ENCODE measurements at places on chromosomes 5 and 9.

- no peak for DNase-seq
Measured at GRCh38 chr5:125140855-125141254, 394.4 kb upstream of the ZNF608 start.

DNA sequence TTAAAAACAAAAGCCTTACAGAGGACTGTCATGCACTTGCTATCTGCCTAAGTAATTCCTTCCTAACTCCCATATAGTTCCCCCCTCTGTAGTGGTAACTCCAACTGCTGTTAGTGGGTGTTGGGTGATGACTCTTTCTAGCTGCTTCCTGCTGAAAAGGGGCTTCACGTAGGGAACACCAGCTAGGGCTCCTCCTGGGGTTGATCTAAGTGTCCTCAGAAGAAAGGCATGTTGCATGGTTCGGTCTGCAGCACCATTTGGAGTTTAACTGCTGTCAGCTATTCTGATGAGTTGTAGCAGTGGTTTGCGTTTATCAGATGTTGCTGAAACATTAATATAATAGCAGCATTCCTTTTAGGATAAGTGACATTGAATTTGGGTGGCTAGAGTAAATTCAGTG lies 281.9 kb upstream of the TUSC1 start:
- DNase-seq, result no peak

GRCh38 chr9:82196622-82197441 lies 208.3 kb downstream of the SPATA31D1 start:
- no peak for DNase-seq

- DNase-seq, result no peak
Measured at GRCh38 chr5:55585206-55585610, 50.4 kb upstream of the PLPP1 start.

DNA sequence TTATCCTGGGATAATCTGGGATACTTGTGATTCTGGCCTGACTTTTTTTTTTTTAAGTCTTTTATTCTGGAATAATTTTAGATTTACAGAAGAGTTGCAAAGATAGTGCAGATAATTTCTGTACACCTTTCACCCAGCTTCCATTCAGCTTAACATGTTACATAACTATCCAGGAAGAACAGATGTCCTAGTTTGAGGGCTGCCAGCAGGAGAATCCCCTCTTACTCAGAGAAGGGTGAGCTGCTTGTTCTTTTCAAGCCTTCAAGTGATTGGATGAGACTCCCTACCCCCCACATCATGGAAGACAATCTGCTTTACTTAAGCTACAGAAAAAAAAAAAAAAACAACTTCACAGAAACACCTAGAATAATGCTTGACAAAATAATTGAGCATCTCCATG lies 254.2 kb downstream of the TRIM32 start:
- DNase-seq, result no peak

- no peak for DNase-seq
Measured at GRCh38 chr5:20105915-20106314, 117.9 kb upstream of the CDH18 start.

All from germinal center (tissue), 1 donor.